ENCODE measurements at places on chromosomes 12 and 14.
A peak's percentile ranks its signal among the peaks of the same experiment; 100 is the strongest.

DNA sequence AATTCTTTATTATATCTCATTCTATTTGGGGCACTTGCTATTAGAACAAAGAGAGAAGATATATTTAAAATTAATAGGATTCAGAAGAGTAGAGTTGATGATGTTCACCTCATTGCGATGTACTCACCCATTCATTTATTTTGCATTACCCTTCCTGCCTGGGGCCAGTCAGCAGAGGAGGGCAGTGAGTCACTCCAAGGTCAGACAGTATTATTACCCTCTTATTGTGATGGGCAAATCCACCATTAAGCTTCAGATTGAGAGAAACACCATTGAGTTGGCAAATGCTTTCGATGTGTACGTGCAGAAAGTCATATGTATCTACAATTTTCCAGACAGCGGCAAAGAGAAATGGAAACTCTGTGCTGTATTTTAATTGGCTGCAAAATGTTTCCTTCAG is 134.2 kb downstream of the BICD1 start:
- no peak for DNase-seq

DNA sequence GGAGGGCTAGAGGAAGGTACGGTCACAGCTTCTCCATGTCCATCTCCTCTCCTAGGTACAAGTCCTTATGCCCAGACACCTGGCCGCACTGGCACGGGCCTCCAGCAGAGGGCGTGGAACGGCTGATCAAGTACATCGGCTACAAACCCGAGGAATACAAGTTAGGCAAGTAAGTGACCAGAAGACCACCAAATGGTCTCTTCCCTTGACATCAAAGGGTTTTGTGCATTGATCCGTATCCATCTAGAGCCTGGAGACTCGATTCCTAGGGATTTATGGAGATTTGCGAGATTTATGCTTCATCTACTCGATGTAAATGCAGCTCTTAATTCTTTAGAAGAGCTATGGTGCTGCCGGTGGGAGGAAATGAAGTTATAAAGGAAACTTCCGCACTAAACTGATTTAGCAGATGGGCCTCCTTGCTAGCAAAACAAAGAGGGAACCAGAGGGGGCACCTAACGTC is 44.2 kb downstream of the KCTD10 start:
- peak; percentile 34 for DNase-seq

GRCh38 chr12:13045816-13046215 is 1.6 kb downstream of the FAM234B start:
- no peak for DNase-seq

DNA sequence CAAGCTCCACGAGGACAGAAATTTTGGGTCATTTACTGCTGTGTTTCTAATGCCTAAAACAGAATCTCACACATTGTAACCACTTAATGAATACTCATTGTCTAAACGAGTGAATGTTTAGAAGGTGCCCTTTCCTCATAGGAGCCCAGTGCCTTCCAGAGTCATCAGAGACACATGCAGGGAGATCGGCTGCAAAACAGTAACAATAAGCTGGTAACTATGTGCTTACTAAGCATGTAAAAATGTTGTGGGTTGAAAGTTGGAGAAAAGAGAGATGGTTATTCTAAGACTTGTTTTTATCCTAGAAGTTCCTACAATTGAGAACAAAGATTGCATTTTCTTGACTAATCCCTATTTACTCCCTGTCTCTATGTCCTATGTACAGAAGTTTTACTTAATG is 7.4 kb downstream of the TESPA1 start:
- DNase-seq = no peak

- DNase-seq = no peak
Observed at GRCh38 chr12:42761601-42762350, 172.2 kb upstream of the PRICKLE1 start.

GRCh38 chr12:78712834-78713481 is 151.6 kb upstream of the SYT1 start:
- DNase-seq = no peak

GRCh38 chr12:97024393-97024792 is 117.3 kb downstream of the NEDD1 start:
- DNase-seq = no peak

- no peak for DNase-seq
Observed at GRCh38 chr14:92974541-92975345, 51.8 kb downstream of the CHGA start.

- no peak for DNase-seq
Observed at GRCh38 chr12:15033641-15034040, 60.8 kb downstream of the PDE6H start.

DNA sequence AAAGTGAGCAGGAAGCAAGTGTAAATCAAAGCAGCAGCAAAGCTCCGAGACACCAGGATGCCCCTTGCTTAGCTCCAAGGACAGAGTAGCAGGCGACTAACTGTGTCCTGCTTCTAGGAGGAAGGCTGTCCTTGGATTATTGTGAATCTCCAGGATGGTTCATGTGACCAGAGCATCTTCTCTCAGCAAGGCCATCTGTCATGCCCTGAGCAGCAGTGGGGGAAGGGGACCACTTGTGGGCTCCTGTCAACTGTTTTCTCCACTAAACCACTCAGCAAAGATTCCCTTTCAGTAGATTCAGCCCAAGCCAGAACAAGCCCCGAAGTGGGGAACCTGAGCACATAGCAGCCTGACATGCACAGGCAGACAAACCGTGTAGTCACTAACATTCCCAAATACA is 19.4 kb downstream of the MAP3K9 start:
- DNase-seq = no peak

- DNase-seq = no peak
Observed at GRCh38 chr12:3493859-3494176, 2.8 kb downstream of the PRMT8 start.

DNA sequence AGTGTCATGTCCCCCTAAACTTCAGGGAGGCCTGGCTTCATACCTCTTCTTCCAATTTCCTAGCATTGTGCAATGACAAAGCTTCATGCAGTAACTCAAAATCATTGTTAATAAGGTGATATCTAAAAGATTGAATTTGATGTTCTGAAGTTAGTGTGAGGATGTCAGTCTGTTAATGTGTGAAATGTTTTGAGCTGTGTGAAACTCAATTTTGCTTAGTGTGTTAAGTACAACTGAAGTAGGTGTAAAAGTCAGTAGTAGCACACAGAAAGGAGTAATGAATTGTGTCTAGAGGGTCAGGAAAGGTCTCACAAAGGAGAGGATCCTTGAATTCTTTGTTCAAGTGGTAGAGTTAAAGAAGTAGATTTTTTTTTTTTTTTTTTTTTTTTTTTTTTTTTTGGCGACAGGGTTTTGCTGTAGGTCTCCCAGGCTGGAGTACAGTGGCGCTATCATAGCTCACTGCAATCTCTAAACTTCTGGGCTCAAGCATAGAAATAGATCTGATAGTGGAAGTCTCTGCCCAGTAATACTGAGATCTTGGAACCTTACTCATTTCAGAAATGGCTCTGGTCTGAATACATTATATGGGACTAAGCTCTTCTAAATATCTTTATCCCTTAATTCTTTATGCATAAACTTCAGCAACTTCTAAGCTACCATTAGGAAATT is 63.9 kb downstream of the FUT8 start:
- no peak for DNase-seq

DNA sequence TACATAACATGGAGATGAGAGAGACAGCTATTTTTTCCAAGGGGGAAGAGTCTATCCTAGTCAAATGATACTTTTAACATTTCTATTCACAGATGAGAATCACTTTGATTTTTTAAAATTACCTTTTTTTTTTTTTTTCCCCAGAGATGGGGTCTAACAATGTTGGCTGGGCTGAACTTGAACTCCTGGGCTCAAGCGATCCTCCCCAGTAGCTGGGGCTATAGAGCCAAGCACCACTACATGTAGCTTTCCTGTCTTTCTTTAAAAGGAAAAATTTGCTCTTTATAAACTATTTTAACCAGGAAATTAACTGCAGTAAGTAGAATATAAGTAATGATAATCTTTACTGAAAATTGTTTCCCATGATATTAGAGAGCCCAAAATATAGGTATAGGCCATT is 3.3 kb downstream of the PRICKLE1 start:
- DNase-seq = no peak

- no peak for DNase-seq
Observed at GRCh38 chr14:102055181-102055901, 31.5 kb downstream of the HSP90AA1 start.

DNA sequence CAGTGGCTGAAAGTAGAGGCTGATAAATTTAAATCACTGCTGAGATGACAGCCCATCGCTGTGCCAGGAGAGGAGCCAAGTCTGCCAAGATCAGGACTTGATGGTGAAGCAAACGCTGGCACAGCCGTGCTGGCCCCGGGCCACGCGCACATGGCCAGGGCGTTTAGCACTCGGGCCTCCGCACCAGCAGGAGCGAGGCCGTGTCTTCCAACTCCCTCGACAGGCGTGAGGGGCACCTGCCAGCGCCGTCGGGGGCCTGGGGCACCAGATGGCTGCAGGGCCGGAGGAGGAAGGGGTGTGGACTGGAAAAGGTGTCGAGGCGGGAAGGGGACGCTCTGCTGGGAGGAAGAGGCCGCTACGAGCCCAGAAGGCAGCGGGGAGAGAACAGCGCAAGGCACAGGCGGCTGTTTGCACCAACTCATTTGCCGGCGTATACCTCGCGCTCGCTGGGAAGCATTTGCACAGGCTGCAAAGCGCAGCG is 29.5 kb downstream of the RIMBP2 start:
- DNase-seq = no peak

GRCh38 chr12:104534162-104534856 is 77.6 kb downstream of the CHST11 start:
- DNase-seq = no peak

Data from NCI-H2029 treated with DMSO at 0.1 percent for 48 hours (cell line).